ENCODE measurements at places on chromosomes 11 and 22. TPM values are rescaled to one million over a fixed set of nuclear protein-coding genes. Genes with fewer than 3 reads are reported as not detected.

Gene UCP3
- total RNA-seq: 0.33 TPM

Gene INSC
- 0.77 TPM for total RNA-seq

Gene PHETA2
- total RNA-seq: 20.0 TPM

Gene TMEM179B
- 27.5 TPM for total RNA-seq

Gene MMP10
- total RNA-seq: 0.66 TPM

Gene DDIAS
- 0.26 TPM for total RNA-seq

Gene FLRT1
- total RNA-seq: 0.17 TPM

Gene SLC25A18
- total RNA-seq: under 0.01 TPM

Gene TXNRD2
- 18.2 TPM for total RNA-seq

Gene PRRG4
- total RNA-seq: 0.33 TPM

Gene GAS2
- total RNA-seq: 0.77 TPM

Gene OR51I1
- 0.26 TPM for total RNA-seq

Gene SLC22A12
- not detected for total RNA-seq

Gene ARHGEF17
- total RNA-seq: 28.2 TPM

Gene SLC22A6
- not detected for total RNA-seq

Gene OR52A1
- not detected for total RNA-seq

Gene PAMR1
- 159 TPM for total RNA-seq

Gene OR10A5
- total RNA-seq: not detected

Gene EFEMP2
- total RNA-seq: 74.0 TPM
